ENCODE measurements at places on chromosomes 3 and 15.

DNA sequence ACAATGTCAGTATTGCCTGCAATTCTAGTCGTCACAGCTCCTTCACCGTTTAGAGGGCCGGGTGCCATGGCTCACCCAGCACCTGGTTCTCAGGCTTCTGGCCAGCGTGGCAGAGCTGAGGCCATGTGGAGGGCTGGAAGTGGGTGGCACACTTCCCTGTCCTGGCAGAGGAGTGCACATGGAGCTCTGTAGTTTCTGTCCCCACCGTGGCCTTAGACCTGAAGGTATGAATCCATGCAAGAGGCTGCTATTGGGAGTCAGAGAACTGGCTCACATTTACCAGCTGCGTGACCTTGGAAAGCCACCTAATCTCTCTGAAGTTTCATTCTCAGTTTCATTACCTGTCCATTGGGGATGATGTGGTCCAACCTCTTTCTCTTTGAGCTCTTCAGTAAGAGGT is 22.2 kb downstream of the EPHB1 start:
- DNase-seq, result no peak

DNA sequence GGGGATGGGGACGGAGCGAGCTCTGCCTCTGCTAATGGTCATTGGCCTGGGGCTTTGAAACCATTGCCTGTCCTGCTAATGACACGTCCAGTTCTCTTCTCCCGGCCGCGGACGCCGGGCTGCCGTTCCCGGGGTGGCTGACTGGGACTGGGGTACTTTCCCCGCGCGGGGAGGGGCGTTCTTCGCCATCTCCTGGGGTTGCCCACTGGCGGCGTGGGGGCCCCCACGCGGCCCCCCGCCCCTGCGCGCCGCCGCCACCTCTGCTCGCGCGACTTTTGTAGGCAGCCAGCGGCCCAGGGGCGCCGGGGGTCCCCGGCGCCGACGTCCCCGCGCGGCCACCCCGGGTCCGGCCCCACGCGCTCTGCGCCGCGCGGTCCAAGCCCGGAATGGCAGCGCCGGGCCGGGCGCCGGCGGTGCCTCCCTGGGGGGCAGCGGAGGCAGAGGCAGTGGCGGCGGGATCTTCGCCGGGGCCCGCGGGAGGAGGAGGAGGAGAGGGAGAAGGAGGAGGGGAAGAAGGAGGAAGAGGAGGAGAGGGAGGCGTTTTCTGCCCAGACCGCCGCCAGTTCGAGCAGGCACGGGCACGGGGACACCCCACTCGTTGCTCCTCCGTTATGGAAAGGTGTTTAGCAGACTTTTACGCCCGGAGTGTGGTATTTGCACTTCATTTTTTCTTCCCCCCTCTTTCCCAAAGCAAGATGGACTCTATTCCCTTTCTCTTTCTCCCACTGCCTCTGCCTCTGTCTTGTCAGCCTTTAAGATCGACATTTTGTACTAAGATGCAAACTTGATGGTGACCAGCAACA is 2.3 kb downstream of the BBX start:
- no peak for DNase-seq

DNA sequence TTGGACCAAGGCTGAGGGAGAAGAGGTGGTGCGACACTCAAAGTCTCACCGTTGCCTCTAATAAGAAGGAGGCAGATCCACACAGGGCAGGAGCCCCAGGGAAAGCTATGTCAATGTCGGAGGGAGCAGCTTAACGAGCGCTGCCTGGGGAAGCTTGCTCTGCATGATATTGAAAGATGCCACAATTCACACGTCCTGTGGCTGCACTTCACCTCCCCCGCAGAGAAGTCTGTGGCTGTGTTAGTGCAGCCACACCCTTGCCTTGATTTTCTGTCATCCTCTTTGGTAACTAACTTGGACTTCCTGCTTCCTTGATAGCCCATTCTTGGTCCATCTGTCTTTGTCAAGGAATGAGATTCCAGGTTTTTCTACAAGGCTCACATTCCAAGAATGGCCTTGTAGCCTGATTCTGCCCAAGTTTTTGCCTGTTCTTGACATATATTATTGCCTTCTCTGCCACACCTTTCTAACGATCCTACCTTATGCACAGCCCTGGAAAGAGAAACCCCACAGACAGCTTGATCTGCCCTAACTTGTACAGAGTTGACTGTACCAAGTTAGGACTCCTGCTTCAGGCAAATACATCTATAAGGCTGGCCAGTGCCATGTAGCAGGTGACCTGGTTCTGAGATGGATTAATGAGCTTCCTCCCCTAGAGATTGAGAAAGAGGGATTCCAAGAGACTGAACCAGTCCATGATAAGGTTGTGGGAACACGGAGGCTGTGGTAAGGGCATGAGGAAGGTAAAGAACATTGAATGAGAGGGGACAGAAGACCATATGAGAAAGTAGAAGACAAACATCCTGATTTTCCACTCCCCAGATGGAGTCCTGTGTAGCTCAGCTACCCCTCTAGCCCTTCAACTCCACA is 153.0 kb upstream of the WNT5A start:
- DNase-seq, result no peak

- DNase-seq, result no peak
These were observed 6.0 kb upstream of the VILL start for GRCh38 chr3:37984596-37984995.

DNA sequence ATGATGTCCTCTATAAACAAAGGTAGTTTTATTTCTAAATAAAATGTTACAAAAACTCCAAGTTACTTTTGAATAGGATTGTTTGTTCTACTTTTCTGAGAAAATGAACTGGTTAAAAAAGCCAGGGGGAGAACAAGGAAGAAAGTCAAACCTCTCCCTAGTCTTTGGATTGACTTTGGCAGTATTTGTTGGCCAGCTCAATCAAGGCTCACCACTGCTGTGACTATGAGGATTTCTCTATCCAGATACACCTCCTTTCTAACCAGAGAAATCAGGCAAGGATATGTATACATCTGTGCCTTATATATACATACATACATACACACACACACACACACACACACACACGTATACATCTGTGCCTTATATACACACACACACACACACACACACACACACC is 107.8 kb downstream of the FEZF2 start:
- DNase-seq, result no peak

All from DMS79 treated with DMSO at 0.1 percent for 48 hours (cell line).